ENCODE measurements at places on chromosomes 3 and 15.

GRCh38 chr15:91844928-91845327, 8.6 kb upstream of the SLCO3A1 start:
- DNase-seq = no peak

DNA sequence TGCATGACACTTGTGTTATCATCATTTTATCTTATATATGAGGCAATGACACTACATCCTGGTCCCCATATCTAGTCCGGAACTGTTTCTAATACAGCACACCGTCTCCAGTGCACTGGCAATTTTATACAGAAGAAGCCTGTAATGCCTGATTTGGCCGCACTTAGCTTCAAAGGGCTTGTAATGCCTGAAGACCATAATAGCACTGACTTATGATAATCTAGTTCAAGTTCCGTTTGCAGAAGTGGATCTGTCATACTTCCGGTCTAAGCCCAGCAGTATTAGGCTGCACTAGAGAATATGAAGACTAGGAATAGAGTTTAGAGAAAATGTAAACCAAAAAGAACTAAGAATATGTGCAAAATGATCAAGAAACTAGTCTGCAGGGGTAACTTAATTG, 1.3 kb downstream of the BNIP2 start:
- peak; percentile 14 for DNase-seq

DNA sequence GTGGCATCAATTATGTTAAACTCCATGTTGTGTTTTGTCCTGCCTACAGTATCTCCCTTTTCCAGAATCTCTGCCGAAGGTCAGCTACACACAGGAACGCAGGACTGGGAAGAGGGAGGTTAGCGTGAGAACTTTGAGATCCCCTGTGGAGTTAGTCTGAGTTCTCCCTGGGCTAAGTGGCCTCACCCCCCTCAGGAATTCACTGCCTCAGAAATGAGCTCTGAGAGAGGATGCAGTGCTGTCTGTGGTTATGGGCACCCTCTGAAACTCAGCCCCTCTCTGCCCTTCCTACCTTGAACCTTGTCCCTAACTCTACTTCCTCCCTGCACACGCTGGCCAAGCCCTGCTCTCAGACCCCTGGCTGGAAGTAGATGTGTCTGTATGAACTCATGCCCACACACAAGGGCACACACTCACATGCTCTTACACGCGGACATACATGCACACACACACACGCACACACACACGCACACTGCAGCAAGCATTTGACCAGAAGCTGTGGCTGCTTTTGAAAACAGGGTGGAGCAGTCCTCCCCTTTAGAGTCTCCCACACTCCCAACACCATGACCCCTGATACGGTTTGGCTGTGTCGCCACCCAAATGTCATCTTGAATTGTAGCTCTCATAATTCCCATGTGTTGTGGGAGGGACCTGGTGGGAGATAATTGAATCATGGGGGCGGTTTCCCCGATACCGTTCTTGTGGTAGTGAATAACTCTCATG, 5.3 kb upstream of the VIPR1 start:
- DNase-seq = peak; percentile 74

DNA sequence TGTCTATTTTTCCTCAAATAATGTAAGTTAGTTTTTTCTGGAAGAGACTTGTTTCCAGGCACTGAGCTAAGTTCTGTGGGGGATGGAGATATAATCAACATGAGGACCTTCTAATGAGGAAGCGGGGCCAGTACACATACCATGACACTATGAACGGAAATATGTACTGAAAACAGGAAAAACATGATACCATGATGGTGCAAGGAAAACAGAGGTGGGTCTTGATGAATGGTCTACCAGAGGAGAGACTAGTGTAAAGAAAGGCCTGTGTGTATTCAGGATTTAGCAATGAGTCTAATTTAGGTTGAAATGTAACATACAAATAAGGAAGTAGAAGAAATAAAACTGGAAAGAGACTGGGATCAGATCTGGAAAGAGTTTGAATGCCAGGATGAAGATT, 38.9 kb upstream of the TPRG1 start:
- no peak for DNase-seq

DNA sequence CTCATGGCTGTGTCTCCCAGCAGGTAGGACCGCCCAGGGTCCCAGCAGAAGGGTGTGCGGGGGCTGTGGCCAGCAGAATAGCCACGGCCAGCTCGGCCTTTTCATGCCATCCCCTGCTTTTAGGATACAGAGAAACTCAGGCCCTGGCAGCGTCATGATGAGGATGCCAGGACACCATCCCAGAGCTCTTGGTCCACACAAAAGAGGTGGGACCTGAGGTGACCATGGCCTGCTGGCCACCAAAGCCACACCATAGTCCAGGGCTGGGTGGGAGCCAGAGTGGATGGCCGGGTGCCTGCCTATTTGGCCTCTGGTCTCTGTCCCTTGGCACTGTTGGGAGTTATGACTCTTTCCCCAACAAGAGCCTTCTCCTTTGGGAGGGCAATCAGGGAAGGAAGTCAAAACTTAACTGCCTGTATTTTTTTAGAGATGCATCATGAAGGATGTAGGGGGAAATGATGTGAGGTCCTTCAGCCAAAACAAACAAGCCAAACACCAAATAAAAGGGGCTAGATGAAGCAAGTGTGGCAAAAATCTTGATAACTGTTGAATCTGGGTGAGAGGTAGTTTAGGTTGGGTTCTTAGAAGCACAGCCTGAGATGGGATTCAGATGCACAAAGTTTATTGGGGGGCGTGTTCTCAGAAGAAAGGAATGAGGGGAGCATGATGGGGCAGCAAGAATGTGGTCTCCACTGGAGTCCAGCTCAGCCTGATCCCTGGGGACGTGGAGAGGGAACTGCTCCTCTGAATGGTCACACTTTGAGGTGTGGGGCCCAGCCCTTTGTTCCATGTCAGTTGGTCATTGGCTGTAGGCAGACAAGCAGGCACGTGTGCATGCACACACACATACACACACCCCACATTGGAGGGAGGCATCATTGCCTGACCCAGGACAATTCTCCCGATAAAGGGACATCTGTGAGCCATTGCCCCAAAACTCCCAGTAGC, 33.2 kb downstream of the SMAD6 start:
- peak; percentile 41 for DNase-seq

DNA sequence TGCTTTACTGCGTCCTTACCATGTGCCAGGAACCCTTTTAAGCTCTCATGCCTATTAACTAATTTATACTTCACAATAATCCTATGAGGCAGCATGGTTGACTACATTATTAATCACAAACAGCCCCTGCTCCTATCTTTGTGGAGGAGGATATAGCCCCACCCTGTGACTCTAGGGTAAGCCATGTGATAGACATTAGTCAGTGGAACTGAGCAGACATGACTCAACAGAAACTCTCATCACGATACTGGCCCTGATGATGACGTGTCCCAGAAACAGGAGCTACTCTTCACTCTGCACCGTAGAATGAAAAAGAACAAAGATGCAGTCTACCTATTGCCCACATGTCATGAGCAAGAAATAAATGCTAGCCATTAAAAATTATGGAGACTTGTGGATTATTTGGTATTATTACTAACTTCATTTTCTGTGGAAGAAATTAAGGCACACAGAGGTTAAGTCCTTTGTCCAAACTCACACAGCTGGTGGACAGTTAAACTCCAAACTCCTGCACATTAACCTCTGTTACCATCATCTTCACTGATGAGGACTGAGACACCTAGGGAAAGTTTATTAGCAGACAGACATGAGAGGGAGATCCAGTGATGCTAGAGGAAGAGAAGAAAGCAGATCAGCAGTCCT, 51.2 kb downstream of the CFAP20DC start:
- peak; percentile 92 for DNase-seq

DNA sequence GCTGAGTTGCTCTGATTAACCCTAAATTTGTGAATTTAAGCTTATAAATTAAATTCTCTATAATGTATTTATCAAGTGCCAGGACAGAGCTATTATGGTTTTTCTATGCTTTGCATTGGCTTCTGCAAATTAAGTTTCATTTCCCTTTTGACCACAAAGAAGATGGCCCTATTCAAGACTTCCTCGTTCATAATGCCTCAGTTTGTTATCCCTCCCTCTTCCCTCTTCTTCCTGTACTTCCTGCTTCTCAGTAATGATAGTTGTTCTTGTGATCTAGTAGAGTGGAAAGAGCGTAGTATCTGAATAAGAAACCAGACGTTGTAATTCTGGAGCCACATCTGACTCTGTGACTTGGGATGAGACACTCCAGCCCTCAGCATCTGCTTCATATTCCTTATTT, 118.7 kb downstream of the CACNA1D start:
- no peak for DNase-seq

- no peak for DNase-seq
Measured at GRCh38 chr3:50232303-50232702, 3.7 kb upstream of the GNAI2 start.

- peak; percentile 16 for DNase-seq
Measured at GRCh38 chr15:70976851-70977250, 84.2 kb downstream of the LRRC49 start.

- no peak for DNase-seq
Measured at GRCh38 chr3:184584464-184584891, 22.9 kb downstream of the EPHB3 start.

DNA sequence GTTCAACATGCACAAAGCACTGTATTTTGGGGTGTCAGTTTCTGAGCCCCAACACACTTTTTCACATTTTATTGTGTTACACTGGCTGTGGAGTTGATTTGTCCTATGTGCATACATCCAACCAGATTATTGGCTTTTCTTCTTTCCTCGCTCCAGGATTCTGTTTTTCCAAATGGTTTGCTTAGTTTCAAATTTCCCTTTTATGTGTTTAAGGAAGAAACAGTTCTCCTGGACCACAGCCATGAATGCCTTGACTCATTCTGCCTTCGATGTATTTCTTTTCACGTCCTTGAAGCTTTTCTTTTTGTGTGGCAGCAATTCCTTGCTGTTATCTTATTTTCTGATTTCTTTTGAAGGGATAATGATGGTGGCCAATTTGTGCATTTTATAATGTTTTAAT, 53.8 kb downstream of the CACNA2D3 start:
- DNase-seq = no peak
